ENCODE measurements at places on chromosomes 6 and 20.

GRCh38 chr6:49463612-49463967 is 420 bp downstream of the CENPQ start:
- DNase-seq, result no peak

DNA sequence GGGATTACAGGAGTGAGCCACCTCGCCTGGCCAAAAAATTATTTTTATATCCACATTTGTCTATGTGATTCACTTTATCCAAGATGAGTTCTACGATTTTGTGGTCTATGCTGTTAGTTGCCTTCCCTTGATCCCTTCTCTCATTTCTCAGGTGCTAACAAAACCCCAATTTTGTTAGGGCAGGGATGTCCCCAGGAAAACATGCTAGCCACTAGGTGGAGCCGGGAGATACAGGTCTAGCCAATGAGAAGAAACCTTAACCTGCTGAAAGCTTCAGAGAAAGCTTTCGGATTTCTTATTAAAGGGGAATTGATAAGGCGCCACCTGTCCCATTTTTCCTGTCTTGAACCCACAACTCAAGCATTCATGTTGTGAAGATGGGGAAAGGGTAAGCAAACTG is 167.4 kb upstream of the OLIG3 start:
- DNase-seq, result no peak

DNA sequence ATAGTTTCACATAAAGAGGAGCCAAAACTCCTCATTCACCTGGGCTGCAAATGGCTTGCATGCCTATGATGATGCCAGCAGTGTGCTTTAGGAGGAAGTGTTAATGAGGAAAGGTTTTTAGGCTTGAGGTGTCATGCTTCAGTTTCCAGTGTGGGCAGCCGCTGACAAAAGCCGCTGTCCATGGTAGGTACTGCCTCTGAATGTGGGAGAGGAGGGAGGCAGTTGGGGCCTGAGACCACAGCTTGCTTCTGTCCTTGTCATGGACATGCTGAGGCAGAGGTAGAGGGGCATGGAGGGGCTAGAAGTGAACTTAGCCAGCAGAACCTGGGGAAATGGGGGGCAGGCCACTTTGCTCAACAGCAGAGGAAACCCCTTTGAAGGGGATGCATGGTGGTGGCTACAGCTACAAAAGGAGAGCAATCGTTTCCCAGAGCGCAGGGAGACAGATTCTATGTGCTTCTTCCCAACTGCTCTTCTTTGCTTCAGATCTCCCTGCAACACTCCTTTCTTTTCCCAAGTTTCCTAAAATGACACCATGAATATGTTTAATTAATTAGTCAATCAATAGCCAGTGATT is 372.1 kb upstream of the CNR1 start:
- DNase-seq, result no peak

DNA sequence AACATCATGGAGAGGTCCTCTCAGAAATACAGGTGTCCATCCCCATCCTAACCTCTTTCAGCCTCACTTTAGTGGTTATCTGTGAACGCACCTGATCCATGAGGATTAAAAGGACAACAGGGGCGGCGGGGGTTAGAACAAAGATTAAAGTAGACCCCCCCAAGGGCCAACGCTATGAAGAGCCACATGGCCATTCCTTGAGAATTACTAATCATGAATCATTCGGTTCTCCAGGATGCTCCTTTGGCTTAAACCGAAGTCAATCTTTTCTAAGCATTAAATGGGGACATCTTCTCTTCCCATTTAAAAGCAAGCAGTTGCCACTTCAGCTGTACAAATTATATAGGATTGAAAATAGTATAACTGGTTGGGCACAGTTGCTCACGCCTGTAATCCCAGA is 212.4 kb downstream of the GMPR start:
- no peak for DNase-seq

GRCh38 chr6:56995347-56995902 is 40.5 kb downstream of the BEND6 start:
- DNase-seq, result no peak

- no peak for DNase-seq
These were observed 6.4 kb upstream of the CST7 start for GRCh38 chr20:24942679-24943078.

GRCh38 chr20:973785-974194 is 28.3 kb downstream of the RSPO4 start:
- no peak for DNase-seq

GRCh38 chr6:14827354-14827753 is 418.5 kb upstream of the JARID2 start:
- DNase-seq, result no peak

DNA sequence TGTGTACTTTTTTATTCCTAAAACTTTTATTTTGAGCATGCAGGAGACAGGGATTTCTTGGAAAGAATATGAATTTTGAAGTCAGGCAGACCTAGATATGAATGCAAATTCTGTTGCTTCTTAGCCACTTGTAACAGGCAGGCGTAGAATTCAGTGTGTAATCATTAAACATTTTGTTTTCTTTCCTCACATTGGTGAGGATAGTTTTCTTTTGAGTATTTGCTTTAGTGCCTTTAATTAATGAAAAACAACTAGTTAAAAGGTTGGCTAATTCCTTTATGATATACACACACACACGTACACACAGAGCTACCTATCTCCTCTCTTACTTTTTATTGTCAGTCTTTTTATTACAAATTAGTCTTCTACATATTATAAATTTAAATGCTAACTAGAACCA is 342.3 kb downstream of the CDKAL1 start:
- no peak for DNase-seq

- no peak for DNase-seq
These were observed 5.0 kb downstream of the TCF21 start for GRCh38 chr6:133893946-133894345.
